ENCODE measurements at places on chromosomes 5 and 9.

DNA sequence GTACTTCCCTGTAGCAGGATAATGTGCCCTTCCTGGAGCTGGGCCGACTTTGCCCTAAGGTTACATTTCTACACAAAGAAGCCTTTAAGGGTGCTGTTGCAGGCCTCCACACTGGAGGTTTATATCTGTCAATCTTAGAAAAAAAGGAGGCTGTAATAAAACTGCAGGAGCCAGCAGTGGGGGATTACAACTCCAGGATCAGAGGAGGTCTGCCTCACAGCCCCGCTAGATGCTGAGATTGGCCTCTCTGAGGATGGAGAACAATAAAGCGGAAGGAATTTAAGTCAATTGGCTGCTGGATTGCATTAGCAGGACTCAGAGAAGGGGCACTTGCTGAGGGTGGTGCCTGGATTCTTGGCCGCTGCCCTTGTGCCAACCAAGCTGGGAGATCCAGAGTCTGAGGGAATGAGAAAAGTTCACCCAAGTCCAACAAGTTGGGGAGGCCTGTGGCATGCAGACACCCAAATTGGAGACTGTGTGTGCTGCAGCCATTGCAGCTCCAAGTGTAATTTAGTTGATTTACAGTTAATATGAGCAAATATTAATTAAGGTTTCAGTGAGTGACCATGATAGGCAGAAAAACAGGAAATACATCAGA is 99.0 kb upstream of the SSBP2 start:
- DNase-seq, result no peak

DNA sequence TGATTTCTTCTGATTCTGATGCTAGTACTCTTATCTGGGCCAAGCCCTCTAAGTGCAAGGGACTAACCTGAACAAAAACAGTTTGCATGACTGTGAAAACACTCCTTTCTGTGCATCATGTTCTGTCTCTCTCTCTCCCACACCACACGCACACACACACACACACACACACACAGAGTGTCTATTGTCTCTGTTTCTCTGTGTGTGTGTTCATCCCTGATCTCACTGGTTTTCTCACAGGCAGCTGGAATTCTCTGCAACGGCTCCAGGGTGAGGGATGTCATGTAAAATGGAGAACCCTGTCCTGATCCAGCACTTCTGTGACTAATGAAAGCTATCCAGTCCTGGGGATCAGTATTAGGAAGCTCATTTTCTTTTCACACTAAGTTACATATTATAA is 453.1 kb upstream of the RGMB start:
- DNase-seq, result no peak

DNA sequence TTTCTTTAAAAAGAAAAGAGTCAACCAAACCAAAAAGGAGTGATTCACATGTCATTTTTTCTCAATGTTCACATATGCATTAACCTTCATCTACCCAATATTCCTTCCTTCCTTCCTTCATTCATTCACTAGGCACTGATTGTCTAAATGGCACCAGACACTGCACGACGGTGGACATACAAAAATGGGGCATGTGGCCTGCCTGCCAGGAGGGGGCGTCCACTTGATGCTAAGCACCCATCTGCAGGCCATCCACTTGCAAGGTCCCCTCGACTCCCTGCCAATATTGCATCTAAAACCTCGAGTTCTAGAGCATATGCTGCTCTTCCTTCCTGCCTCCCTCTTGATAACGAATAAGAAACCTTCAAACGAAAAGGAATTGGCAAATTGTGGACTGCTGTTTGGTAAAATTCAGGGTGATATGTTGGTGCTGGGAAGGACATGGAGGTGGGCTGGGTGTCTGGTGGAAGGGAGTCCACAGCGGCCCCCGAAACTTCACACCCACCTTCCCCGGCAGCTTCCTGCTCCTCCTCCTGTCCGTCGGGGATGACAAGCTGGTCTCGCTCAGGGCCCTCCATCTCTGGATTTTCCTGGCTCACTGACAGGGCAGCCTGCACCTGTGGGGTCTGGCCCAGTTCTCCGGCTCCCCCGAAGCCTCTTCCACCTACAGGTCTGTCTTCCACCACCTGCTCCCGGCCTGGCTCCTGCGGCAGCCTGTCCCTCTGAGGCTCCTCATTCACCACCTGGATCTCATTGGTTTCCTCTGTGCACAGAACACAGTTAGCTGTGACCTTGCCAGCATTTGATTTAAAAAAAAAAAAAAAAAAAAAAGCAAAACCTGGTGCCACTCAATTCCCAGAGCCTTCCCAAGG is 64.3 kb downstream of the GOLM1 start:
- DNase-seq, result peak; percentile 70

DNA sequence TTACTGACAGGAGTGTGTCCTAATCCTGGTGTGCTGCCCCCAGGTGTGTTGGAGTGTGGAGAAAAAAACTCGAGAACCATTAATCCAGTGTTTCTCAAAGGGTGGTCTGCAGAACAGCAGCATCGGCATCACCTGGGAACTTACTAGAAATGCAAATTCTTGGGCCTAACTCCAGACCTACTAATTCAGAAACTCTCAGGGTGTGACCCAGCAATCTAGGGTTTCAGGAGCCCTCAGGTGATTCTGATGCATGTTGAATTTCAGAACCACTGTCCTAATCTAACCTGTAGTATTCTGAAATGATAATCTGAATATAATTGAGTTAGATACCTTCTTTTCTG is 30.0 kb upstream of the IL6ST start:
- DNase-seq, result no peak

DNA sequence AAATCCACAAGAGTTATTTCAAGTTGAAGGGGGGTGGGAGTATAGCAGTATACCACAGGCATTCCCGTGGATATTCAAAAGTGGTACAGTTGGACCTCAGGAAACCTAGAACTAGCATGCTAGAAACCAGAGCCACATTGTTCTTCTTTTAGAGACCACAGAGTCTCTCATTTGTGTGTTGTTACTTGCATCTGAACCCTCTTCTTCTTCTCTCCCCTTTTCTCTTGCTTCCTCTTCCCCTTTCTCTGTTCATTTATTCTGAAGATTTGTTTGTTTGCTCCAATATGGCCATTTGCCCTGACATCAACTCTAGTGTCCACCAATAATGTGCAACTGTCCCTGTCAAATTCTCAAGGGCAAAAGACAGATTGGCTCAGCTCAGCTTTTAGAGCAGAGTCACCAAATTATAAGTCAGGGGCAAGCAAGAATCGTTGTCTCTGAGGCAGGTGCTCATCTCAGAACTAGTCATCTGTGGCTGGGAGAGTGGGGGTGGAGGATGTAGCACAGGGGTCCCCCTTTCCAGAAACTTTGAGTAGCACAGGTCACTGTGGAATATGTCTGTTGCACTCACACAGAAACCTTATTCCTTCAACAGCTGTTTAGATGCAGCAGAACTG is 321.1 kb downstream of the ARRDC3 start:
- DNase-seq, result peak; percentile 19

- DNase-seq, result no peak
Observed at GRCh38 chr5:149205625-149206523, 64.6 kb downstream of the ABLIM3 start.

DNA sequence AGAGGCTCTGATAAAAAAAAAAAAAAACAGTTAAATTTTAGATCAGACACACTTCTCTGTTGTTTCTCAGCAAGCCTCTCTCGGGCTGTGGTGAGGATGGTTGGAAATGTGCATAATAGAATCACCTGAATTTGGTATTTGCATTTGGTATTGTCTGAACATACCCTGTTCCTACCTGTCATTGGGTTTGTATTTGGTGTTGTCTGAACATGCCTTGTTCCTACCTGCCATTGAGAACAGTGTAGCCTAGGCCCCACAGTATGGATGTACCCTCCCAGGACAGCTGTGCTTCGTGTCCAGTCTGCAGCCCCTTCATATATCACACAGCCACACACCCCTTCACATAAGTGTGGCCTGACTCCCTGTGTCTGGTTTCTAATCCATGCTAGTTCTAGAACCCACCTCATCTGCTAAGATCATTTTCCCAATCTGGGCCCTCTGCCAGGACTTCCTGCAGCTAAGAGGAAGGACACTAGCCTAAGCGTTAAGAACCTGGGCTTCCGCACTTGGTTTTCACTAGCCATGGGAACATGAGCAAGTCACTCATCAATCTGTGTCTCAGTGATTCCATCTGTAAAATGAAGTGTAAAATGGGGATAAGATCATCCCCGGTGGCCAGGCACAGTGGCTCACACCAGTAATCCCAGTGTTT is 49.2 kb downstream of the ITGA2 start:
- no peak for DNase-seq

DNA sequence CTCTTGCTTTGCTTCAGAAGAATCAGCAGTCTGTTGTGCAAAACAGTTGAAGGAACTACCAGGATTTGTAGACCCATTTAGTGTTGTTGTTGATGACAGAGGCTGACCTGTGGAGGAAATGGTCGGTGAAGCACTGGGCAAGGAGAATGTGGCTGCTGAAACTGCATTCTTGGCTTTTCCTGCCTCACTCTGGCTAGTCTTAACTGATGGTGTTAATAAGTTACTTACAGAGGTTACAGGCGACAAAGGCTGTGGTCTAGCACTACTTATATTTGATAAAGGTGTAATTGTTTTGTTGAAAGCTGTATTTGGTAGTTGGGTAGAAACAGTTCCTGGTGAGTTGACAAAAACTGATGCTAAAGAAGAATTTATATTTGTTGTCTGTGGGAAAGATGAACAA is 31.5 kb downstream of the MLANA start:
- DNase-seq, result no peak

DNA sequence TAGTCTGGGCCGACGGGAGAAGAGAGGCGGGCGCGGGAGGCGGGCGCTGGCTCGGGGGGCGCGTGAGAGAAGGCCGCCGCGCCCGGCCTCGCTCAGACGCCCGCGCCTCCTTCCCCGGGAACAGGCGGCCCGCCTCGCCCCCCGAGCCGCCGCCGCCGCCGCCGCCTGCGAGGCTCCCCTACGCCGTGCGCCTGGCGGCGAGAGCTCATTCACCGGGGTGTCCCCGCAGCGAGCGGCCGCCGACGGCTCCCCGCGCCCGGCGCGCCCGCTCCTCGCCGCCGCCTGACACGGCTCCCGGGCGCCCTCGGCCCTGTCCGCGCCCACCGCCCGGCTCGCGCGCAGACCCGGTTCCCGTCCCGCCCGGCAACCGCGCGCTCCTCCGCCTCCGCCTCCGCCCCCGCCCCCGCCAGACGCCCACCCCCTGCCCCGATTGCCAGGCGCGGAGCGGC is at the start of gene GNAQ:
Gene GNAQ (minus strand): TSS at position 368 of the 449 bp plus-strand sequence. CDS start 576 bp downstream, outside the sequence.
- DNase-seq, result no peak

GRCh38 chr9:4514252-4515128 is 24.2 kb downstream of the SLC1A1 start:
- no peak for DNase-seq

GRCh38 chr9:84339503-84339902 is 1.1 kb downstream of the SLC28A3 start:
- no peak for DNase-seq

- no peak for DNase-seq
Observed at GRCh38 chr9:33242609-33243134, 2.7 kb downstream of the SPINK4 start.

- no peak for DNase-seq
Observed at GRCh38 chr5:65791712-65792673, 70.0 kb downstream of the NLN start.

GRCh38 chr9:121071756-121072421 is 2.9 kb upstream of the CNTRL start:
- peak; percentile 87 for DNase-seq

DNA sequence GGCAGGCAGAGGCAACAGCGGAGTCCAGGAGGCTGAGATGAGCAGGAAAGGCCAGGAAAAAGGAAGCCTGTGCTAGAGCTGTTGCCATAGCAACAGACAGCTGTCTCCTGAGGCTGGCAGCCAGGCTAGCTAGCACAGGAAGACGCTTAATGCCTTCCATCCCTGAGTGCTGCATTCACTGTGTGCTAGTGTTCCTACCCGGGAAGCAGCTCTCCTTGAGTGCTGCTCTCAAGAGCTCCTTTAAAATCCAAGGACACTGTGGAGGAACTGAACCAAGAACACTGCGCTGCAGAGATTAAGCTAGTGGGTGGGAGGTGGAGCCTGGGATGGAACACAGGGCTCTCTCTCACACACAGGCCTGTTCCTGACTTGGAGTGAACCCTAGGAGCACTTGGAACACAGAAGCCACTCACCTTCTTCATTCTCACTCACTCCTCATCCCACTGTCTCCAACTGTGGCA is 53.5 kb upstream of the IL7R start:
- no peak for DNase-seq

DNA sequence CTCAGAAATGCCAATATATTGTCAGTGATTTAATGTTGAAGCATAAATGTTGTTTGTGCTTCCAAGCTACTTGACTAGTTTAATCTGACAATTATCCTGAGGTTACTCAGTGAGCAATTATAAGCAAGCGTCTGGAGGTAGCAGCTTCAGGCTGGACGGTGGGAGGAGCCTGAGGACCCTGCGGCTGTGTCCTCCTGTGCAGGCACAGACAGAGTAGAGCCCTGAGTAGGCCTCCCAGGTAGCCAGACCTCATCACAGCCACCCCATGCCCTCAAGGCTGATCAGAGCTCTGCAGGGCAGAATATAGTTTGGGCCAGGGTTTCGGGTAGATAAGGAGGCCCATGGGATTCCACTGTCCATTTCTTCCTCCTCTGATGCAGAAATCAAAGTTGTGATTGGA is 153.6 kb downstream of the DRD1 start:
- no peak for DNase-seq

DNA sequence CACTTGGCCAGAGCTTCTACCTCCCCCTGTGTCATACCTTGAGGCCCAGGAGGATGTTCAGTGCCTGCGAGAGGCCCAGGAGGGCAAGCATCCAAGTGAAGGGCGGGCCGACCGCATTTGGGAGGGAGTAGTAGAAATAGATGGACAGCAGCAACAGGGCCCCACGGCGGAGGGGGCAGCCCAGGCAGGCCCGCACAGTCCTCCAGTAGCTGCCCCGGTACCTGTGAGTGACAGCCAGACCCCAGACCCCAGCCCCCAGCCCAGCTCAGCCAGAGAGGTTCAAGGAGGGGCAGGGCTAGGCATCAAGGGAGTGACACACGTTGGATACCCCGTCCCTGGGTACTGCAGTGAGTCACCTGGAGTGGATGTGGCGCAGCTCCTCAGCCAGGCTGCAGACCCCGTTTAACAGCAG is 1.4 kb downstream of the STING1 start:
- peak; percentile 75 for DNase-seq

DNA sequence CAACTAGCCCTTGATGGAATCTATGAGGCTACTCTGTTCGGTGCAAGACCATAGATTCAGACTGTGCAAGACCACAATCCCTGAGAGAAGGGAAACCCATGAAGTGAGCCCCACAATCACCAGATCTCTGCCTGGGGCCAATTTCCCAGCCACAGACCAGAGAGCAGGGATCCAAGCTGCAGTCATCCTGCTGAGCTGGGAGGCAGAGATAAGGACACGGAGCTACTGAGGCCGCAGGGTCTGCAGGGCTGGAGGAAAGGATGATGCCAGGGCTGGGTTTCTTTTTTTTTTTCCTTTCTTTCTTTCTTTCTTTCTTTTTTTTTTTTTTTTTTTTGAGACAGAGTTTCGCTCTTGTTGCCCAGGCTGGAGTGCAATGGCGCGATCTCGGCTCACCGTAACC is 47.7 kb upstream of the FUBP3 start:
- DNase-seq, result peak; percentile 94

- DNase-seq, result no peak
Observed at GRCh38 chr5:67268231-67269021, 71.8 kb upstream of the CD180 start.

- DNase-seq, result peak; percentile 19
Observed at GRCh38 chr9:12698986-12699385, 5.8 kb downstream of the TYRP1 start.

- no peak for DNase-seq
Observed at GRCh38 chr9:130927995-130928900, 10.8 kb downstream of the FIBCD1 start.

- DNase-seq, result no peak
Observed at GRCh38 chr5:914174-914573, 21.5 kb downstream of the TRIP13 start.

All from hematopoietic multipotent progenitor cell treated with erythropoietin and hydrocortisone succinate and interleukin-3 and kit ligand, for 4 days (in vitro differentiated cells).